Aorta (tissue), 5 donors: ENCODE measurements at places on chromosomes 7 and 10. TPM values are rescaled to one million over a fixed set of nuclear protein-coding genes. Genes with fewer than 3 reads are reported as not detected.

Gene OR2A1
- total RNA-seq: 0.16 TPM

Gene GOLGA7B
- total RNA-seq: 0.36 TPM

Gene GPRIN2
- total RNA-seq: 0.36 TPM

Gene CRHR2
- total RNA-seq: 0.23 TPM

- H3K27me3 ChIP-seq: no peaks in the 10 kb centered on the region
- DNase-seq: no peak
- no peak overlapping the region for H3K4me3 ChIP-seq
- H3K4me1 ChIP-seq: no peaks in the 10 kb centered on the region
- no peaks in the 10 kb centered on the region for H3K36me3 ChIP-seq
Observed at GRCh38 chr7:53603461-53603860, 568.0 kb downstream of the POM121L12 start.
